Effector memory CD4-positive, alpha-beta T cell (primary cell): ENCODE measurements at places on chromosomes 6 and 20.

GRCh38 chr6:8859501-8859900 lies 424.2 kb upstream of the SLC35B3 start:
- no peak for DNase-seq

DNA sequence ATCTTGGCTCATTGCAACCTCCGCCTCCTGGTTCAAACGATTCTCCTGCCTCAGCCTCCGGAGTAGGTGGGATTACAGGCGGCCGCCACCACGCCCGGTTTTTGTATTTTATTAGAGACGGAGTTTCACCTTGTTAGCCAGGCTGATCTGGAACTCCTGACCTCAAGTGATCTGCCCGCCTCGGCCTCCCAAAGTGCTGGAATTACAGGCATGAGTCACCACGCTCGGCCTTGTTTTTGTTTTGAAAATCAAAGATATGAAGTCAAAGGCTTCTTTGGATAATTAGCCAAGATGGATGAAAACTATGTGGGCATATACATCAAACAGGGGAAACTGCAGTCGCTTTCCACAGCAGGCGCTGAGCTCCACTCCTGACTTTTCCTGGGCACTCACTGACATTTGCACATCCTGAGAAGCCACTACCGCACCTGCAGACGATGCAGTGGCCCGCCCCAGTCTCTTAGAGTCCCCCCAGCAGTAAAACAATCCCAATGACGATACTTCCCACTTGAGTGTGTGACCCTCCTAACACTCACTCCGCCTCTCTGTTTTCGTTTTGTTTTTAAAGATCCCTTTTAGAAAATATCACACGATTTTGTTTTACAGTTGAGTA lies 44.1 kb downstream of the GJA1 start:
- no peak for DNase-seq

GRCh38 chr6:73134588-73134987 lies 90.7 kb downstream of the KHDC1L start:
- DNase-seq = no peak

DNA sequence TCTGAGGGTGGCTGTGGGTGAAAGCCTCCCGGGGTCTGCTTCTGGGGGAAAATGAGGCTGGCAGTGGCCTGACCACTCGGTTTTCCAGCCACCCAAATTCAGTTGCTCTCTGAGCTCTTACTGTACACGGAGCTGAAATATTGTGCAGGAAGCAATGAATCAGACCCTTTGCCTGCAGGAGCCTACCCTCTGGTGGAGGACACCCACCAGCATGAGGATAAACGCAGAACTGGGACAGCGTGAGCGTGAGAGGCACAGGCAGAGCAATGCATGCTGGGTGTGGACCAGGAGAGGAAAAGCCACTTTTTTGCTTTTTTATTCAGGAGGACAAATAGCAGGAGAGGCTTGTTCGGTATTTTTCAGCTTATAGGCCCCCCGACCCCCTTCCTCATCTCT lies 298.0 kb downstream of the QKI start:
- DNase-seq = no peak

DNA sequence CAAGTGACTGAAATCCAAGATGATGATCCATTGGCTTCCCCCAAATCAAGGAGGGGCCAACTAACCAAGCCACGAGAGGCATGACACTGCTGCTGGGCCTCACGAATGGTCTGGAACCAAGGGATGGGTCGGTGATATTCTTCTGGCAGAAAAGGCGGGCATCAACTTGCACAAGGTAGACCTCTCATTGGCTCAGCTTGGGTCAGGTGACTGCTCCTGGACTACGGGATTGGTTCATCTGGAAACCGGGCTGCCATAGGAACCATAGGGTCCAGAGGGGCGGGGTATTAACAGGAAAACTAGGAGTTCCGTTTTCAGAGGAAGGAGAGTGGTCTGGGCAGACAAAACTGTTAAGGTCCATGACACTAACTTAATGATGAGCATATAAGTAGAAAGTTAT lies 100.9 kb downstream of the TFAP2C start:
- DNase-seq = no peak

- DNase-seq = no peak
These were observed 121.5 kb upstream of the MCHR2 start for GRCh38 chr6:100115407-100116101.

DNA sequence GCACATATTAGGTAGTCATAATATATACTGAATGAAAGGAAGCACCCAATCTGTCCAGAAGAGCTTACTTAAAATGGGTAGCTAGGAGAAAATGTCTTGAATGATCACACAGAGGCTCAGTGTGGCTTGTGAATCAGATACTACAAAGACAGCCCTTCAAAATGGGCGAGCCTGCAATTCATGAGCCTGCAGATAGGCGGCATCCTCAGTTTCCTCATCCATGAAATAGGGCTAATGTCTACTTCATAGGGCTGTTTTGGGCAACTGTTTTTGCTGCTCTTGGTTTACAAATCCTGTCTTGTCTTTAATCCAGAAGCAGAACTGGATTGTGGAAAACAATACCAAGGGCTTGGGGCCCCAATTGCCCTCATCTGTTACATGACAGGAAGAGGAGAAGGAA lies 129.3 kb upstream of the KCNK16 start:
- no peak for DNase-seq

DNA sequence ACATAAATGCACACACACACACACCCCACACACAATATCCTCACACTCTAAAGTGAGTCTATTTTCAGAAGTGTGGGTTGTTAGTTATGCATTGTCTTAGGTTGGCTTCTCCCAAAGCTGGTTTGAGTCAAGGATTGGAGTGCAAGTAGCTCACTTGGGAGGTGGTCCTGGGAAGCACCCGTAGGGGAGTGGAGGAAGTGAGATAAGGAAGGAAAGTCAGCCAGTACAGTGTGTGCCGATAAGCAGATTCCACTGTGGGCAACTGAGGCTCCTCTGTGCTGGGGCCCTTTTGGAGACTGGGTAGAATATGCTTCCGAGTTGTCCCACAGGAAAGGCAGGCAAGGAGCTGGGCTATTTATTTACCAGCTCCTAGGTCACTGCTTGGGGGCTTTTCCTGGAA lies 67.2 kb downstream of the PLCB4 start:
- DNase-seq = no peak

DNA sequence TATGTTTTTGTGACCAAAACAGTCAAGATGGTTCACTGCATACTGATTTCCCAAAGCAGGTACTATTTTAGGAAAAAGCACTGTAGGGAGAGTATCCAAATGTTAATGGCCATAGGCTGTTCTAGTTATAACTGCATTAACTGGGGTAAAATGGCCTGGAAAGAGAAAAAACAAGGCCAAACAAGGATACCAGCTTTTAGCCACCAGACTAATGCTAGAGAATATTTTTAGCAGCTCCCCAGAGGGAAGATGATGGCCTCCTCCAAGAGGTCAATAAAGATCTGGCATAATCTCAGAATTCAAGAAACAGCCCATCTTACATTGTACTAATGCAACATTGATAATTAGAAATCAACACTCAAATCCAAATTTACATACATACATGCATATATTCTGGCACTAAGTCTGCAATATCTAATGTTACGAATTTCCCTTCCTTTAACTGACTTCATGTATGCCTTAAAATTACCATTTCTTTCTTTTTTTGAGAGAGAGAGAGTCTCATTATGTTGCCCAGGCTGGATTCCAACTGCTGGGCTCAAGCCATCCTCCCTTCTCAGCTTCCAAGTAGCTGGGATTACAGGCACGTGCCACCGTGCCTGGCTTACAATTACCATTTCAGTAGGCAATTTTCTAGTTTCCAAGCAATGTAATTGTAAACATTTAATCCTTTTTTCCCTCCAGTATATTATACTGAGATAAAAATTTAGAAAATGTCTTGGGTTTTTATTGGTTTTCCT lies 9.3 kb downstream of the COX7A2 start:
- no peak for DNase-seq

DNA sequence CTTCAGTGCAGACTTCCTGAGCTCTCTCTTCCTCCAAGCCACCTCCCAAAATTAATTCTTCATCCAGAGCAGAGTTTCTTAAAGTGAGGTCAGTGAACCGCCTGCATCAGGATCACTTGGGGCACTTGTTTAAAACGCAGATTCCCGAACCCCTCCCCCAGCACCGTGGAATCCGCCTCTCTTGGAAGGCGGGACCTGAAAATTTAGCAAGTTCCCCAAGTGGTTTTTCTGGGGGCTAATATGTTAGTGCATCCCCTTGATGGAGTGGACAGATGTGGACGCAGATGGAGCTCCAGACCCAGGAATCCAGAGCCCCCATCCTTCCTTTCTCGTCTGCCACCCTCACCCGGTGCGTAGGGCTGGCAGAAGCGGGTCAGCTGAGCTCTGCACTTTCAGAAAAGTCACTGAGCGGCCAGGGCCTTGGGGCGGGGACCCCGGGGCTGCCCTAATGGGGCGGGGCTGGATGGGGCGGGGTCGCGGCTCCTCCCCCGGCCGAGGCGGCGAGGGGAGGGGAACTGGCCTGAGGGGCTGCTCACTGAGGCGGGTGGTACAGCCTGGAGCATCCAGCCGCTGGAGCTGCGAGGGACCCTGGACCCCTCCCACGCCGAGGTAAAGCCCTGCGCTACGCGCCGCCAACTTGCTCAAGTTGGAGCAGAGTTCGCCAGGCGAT lies at the start of the genes DEFB124 and REM1:
Gene DEFB124 (minus strand): TSS at position 370 of the 670 bp plus-strand sequence. CDS start 2,114 bp downstream, outside the sequence.
Gene REM1 (plus strand): TSS at position 531 of the 670 bp plus-strand sequence. CDS start 1,158 bp downstream, outside the sequence.
- no peak for DNase-seq

DNA sequence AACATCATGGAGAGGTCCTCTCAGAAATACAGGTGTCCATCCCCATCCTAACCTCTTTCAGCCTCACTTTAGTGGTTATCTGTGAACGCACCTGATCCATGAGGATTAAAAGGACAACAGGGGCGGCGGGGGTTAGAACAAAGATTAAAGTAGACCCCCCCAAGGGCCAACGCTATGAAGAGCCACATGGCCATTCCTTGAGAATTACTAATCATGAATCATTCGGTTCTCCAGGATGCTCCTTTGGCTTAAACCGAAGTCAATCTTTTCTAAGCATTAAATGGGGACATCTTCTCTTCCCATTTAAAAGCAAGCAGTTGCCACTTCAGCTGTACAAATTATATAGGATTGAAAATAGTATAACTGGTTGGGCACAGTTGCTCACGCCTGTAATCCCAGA lies 212.4 kb downstream of the GMPR start:
- DNase-seq = no peak

DNA sequence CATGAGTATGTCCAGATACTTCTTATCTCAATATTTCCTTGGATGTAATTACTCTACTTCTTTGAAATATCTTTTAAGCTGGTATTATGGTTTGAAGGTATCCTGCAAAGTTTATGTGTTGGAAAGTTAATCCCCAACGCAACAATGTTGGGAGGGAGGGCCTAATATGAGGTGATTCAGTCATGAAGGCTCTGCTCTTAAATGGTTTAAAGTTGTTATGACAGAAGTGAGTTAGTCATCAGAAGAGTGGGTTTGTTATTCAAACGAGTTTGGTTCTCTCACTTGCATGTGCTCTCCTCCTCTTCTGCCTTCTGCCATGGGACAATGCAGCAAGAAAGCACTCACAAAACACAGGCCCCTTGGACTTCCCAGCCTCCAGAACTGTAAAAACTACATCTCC lies 176.3 kb downstream of the KCNQ5 start:
- DNase-seq = no peak

- DNase-seq = no peak
These were observed 202.8 kb upstream of the CITED2 start for GRCh38 chr6:139577124-139577762.

DNA sequence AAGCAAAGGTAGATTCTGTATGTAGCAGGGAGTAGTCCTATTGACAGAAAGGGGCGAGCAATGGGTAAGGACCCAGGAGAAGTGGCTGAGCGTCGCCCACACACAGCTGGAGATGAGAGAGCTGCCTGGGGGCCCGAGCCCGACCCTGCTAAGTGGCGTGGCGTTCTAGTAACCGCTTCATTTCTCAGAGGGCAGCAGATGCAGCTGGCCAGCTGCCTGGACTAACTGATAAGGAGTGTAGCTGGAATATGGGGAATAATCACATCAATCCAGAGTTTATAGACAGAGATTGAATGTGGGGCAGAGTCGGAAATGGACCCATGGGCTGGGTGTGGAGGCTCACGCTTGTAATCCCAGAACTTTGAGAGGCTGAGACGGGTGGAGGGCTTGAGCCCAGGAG lies 64.4 kb downstream of the EZR start:
- no peak for DNase-seq

GRCh38 chr6:91155129-91155785 lies 568.4 kb upstream of the MAP3K7 start:
- no peak for DNase-seq

GRCh38 chr6:32086661-32087573 lies 22.2 kb downstream of the TNXB start:
- DNase-seq = no peak

- no peak for DNase-seq
These were observed 436.0 kb downstream of the PLCB1 start for GRCh38 chr20:8568075-8568474.

DNA sequence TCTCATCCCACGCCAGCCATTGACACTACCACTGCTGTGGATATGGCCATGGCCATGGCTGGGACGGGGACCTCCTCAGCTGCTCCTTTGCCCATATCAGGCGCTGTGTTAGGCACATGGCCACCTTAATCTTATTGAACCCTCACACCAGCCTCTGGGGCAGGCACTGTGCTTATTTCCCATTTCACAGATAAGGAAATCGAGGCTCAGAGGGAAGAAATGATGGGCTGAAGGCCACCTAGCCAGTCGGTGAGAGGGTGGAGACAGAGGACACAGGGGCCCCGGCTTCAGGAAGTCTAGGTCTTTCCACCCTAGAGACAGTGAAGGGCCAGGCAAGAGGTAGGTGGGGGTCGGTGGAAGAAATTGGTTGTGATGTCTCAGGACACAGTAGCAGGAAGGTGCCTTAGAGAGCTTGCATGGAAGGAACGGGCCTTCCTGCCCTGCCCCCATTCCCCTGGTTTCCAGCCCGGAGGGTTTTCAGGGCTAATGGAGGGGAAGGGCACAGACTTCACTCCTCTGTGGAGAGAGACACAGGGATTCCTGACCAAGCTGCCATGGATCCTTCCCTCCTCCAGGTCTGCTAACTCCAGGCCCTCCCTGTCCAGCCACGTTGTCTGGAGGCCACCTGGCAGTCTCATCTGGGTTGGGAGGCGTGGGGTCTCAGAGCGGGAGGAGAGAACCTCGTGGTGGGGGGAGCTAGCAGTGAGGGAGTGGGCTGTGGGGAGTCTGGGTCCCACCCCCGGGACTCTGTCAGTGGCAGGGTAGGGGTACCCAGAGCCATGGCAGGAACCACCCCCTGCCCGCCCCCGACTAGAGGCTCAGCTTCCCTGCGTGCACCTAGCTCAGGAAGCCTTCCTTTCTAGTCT lies 120.4 kb downstream of the VEGFA start:
- no peak for DNase-seq

- DNase-seq = peak; percentile 57
These were observed at the start of gene LPIN3 for GRCh38 chr20:41340327-41341055. LPIN3 (plus strand) TSS chr20:41340821; CDS start chr20:41345804, 4,983 bp downstream.

GRCh38 chr20:12941025-12941424 lies 67.7 kb upstream of the SPTLC3 start:
- no peak for DNase-seq

- no peak for DNase-seq
These were observed 47.6 kb downstream of the IPCEF1 start for GRCh38 chr6:154308986-154309385.

- DNase-seq = no peak
These were observed 206.5 kb downstream of the TPBG start for GRCh38 chr6:82570083-82570482.
